ENCODE measurements at places on chromosomes 3 and 15.

DNA sequence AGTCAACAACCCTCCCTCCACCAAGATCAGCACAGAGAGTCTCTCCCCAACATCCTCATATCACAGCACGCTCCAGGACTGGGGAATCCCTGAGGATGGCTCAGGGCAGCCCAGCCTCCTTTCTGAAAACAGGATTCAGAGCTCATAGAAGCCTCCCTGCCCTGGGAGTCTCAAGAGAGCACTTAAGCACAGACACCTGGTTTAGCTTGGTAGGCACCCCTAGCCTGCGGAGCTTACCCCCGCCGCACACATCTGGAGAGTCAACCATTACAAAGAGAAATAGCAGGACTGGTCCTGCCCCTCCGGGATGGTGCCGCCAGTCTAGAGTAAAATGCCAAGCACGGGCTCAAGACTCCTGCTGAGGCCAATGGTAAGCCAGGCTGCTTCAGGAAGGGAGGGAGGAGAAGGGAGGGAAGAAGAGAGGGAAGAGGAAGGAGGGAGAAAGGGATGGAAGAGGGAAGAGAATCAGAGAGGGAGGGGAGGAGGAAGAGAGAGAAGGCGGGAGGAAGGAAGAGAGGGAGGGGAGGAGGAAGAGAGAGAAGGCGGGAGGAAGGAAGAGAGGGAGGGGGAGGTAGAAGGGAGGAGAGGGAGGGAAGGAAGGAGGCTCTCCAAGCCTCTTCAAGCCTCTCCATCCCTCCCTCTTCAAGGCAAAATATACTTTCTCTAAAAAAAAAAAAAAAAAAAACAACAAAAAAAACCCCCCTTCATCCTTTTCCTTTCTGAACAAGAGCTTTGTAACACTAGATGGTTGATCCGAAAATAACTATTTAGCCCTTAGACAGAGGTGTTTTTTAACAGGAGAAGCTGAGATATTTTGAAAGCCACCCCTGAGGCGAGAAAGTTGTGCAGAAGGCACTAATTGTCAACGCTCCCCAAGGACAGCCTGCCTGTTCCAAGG is 278.6 kb upstream of the TLE3 start:
- no peak for DNase-seq

DNA sequence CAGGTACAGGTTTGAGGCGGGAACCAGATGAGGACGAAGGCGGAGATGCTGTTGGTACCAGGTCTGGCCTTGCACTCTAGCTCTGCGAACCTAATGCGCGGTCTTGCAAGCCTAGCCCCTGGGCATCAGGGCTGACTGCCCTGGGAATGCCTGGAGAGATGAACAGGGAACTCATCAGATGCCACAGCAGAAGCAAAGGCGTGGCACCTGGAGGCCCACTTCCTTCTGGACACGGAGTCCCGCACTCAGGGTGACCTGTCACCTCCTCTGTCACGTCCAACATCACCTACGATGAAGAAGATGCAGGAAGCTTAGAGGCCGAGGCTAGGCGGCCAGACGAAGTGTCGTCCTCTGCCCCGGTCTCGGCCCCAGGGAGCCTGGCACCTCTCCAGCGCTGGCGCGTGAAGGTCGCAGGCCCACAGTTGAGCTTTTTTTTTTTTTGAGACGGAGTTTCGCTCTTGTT is 9.4 kb downstream of the RPLP1 start:
- no peak for DNase-seq

DNA sequence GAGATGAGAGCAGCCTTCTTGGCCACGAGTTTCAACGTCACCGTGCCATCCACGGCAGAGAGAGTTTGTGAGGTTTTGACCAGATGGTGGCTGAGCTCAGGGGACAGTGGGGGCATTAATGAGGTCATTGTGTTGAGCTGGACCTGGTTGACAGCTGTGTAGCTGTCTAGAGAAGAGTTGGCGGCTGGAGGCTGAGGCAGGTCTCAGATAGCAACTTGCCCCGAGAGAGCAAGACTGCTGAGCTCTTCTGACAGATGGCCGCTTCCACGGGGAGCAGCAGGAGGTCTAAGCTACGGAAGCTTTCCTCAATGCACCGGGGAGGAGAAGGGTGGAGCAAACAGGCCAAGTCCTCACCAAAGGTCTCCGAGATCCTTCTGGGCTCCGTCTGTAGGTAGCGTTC is 44.8 kb upstream of the EIF5A2 start:
- no peak for DNase-seq

DNA sequence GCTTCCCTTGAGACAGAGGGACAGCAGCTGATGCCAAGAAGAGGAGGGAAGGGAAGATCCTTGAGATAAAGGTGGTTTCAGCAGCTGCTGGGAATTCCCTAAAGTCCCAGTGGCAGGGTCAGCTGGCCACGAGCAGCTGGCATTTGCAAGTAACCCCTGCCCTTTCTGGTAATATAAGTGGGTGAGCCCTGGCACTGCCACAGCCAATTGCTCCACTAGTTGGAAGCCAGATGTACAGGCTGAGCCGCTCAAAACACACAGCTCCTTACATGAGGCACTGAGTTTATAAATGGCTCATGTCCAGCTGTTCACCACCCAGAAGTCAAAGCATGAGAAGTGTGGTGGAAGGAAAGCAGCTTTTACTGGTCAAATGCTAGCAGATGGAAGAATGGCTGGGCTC is 35.4 kb downstream of the PRR20G start:
- DNase-seq, result no peak

- DNase-seq, result no peak
Measured at GRCh38 chr15:101808201-101808600, 3.8 kb upstream of the OR4F15 start.

GRCh38 chr15:78322243-78322642 is 17.9 kb upstream of the CRABP1 start:
- DNase-seq, result no peak

DNA sequence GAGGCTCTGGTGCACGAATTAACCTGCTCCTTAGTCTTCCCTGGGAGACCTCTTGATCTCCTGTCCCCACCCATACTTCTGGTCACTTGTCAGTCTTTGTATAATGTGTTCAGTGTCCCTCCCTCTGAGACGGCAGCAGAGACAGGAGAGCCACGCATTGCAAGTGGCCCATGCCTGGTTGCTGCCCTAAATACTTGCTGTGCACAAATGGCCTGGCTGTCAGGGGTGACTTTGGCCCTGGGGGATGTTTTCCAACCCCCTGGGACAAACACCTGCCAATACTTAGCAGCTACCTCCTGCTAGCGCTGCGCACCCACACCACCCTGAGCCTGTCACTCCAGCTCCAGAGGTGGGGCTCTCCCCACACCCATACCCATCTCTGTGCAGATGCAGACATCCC is 17.2 kb downstream of the KLF13 start:
- DNase-seq, result no peak

DNA sequence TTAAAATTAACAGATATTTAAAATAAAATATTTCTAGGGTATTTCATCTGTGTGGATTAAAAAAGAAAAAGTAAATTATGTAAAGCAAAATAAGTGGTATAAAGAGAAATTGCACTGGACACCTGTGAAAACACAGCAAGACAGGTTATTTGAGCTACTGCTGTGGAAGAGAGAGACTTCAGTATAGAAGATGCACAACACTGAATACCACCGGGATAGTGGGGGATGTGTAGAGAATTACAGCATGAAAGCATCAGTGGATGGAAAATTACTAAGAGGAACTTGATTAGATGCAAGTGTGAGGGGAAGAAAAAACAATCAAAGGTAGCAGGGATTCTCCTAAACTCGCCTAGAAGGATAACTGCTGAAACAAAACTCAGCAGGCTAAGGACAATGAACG is 1242.5 kb upstream of the GBE1 start:
- DNase-seq, result no peak

- DNase-seq, result no peak
Measured at GRCh38 chr3:10594915-10595314, 89.5 kb upstream of the ATP2B2 start.

- DNase-seq, result no peak
Measured at GRCh38 chr15:99438691-99439523, 126.9 kb upstream of the MEF2A start.

- DNase-seq, result no peak
Measured at GRCh38 chr15:96564546-96564945, 234.0 kb downstream of the NR2F2 start.

DNA sequence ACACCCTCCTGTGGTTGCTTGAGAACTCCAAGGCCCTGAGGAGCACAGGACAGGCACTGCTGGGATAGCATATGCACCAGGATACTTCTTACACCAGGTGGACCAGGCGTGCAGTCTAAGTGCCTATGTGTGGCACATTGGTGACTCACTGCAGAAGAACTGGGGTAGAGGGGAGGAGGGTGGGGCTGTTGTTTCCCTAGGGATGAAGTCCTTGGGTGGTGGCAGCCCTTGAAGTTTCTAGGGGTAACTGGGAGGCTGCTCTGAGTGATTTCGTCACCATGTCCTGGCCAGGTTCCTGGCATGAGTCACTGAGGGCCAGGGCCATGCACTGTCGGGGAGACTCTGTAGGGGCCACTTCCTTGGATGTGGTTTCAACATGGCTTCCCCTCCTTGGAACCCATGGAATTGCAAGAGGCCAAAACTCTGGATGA is 15.9 kb downstream of the MYZAP start:
- no peak for DNase-seq

DNA sequence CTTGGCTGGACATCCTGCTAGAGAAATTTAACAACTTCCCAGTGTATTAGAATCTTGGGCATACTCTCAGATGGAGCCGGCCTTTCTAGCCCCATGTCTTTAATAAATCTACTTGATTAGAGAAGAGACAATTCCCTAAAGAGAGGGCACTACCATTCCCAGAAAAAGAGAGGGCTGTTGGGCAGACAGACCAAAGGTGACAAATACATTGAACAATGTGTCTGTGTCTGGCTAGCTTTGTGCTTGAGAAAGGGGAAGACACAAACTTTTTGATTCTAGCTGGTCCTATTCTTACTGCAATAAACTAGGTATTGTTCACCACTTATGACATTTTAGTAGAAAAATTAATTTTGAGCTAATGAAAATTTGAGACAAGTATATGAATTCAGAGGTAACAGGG is 57.7 kb downstream of the DUT start:
- DNase-seq, result no peak

DNA sequence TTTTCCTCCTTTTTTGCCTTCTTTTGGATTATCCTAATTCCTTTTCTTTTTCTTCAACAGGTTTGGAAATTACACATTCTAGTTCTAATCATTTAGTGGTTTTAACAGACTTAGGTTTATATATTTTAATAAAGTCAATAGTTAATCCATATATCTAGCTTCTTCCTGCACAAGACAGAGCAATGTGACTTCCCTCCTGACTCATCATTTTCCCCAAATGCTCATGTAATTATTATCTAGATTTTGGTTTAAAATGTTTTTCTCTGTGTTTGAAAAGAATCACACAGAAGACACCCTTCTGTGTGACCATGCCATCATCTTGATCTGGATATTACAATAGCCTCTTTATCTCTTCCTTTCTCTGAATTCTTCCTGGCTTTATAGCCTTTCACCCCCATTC is 28.6 kb upstream of the SSR3 start:
- DNase-seq, result no peak

- no peak for DNase-seq
Measured at GRCh38 chr3:5054098-5054497, 68.0 kb upstream of the ARL8B start.

DNA sequence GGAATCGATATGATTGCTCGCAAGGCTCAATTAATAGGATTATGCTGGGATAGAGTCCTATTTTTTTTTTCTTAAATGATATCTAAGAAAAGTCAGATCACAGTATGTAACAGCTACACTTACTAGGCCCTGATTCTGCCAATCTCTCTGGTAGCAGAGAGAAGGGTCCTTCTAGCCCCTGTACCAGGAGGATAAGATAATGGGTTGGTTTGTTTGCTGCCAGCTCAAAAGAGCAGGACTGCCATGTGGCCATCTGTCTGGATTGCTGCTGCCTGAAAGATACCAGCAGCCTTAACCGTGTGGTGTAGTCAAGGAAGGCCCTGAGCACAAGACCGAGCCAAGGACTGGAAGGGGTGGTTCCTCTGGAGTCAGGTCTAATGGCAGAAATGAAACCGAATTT is 236.4 kb downstream of the KLF13 start:
- DNase-seq, result no peak

DNA sequence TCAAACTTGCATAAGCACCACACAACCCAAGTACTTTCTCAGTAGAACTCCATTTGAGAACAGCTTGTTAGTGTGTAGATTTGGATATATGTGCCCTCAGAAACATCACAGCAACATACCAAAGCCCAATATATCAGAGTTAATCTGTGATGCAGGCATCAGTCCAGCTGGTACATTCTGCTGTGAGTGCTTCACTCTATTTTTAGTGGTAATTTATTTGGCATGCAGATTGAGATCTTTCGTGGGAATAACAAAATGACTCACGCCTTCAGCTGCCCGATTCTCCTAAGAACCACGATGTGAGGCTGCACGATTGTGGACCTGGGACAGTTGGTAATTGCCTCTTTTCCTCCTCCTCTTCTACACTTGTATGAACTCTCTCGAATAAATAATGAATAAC is 730.7 kb downstream of the SQOR start:
- DNase-seq, result no peak

DNA sequence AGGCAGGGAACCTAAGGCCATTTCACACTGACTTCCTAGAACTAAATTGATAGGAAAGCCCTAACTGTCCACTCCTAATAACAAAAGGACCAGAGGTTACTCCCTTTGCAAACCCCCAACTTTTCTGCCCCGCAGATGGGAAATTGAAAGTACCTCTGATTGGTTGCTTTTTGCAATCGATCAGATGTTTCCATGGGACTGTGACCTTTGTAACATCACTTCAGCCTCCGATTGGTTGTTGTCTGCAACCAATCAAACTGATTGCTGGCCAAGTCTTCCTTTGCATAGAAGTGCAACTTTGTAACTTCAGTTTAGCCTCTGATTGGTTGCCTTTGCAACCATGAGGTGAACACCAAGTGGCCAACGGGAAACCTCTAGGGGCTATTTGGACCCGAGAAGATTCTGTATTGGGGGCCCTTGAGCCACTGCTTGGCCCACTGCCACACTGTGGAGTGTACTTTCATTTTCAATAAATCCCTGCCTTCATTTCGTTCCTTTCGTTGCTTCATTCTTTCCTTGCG is 11.3 kb upstream of the KNL1 start:
- no peak for DNase-seq

DNA sequence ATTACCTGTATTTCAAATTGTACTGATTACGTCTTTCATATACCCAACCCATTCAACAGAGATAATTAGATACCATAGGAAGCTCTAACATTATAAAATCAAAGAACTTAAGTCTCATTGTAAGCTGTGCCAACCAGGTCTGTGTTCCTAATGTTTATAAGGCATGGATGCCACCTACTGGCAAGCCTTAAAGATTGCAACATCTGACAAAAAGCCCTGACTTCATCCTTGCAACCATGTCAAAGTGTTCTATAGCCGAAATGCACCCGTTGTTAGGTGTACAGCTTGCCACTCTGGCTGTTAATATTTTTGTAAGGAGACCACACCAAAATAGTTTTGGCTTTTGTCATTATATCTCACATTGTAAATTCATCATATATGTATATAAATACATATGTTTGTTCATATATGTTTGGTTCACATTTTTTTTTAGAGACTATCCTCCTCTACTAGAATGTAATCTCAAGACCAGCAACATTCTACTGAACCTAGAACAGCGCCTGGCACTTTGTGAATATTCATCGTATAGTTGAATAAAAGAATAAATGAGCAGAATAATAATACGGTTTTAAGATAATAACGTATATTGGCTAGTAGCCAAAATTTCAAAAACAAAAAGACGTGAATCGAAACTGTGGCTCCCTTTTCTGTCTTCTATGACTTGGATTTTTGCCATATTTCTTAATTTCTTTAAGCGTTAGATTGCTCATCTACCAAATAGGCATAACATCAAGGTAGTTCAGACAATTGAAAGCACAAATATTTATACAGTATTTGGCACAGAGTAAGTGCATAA is 258.1 kb downstream of the TBL1XR1 start:
- no peak for DNase-seq
